ENCODE measurements at places on chromosomes 5 and 9. TPM values are rescaled to one million over a fixed set of nuclear protein-coding genes. Genes with fewer than 3 reads are reported as not detected.

PCDHB11 gene
- total RNA-seq = 2.4 TPM

PCDHGC4 gene
- 0.72 TPM for total RNA-seq

- DNase-seq = no peak
Measured at GRCh38 chr5:118611332-118611945, 376.9 kb downstream of the DTWD2 start.

GRCh38 chr5:93572608-93573353 is 8.2 kb downstream of the NR2F1-AS1 start:
- peak; percentile 84 for DNase-seq

DNA sequence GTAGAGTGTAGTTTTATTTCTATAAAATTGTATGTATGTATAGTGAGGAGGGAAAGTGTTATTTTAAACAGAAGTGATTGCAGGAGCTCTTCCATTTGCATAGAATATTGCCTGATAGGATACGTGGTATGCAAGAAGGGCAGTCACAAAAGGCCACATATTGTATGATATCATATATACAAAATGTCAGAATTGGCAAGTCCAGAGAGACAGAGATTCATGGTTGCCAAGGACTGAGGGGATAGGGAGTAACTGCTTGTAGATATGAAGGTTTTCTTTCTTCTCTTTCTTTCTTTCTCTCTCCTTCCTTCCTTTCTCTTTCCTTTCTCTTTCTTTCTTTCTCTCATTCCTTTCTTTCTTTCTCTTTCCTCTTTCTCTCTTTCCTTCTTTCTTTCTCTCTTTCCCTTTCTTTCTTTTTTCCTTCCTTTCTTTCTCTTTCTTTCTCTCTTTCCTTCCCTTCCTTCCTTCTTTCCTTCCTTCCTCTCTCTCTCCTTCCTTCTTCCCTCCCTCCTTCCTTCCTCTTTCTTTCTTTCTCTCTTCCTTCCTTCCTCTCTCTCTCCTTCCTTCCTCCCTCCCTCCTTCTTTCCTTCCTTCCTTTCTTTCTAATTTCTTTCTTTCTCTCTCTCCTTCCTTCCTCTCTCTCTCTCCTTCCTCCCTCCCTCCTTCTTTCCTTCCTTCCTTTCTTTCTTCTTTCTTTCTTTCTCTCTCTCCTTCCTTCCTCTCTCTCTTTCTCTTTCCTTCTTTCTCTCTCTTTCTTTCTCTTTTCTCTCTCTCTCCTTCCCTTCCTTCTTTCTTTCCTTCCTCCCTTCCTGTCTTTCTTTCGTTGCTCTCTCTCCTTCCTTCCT is 24.5 kb upstream of the WDR38 start:
- DNase-seq = no peak

TXNDC8 gene
- not detected for total RNA-seq

RPP25L gene
- total RNA-seq = 11.0 TPM

CTXN3 gene
- total RNA-seq = not detected

- no peak for DNase-seq
Measured at GRCh38 chr5:141560151-141560550, 58.6 kb downstream of the DIAPH1 start.

GRCh38 chr5:56080375-56081052 is 85.8 kb upstream of the IL6ST start:
- DNase-seq = no peak

GABRG2 gene
- total RNA-seq = not detected

DNA sequence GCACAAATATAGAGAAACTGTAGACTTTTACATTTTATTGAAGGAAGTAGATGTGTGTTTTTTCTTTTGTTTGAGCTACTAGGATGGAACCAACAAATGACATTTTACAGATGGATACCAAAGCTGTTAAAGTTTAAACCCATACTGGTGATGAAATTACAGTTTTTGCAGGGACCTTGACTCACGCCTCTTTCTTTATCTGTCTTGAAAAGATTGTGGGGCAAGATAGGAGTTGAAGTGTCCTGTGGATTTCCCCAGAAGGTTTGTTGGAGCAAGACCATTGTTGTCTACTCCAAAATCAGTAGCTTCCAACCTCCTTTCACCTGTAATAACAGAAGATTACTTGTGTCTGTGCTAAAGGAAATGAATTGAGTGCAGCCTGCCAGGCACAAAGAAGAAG is 4.1 kb upstream of the C5orf63 start:
- no peak for DNase-seq

DNA sequence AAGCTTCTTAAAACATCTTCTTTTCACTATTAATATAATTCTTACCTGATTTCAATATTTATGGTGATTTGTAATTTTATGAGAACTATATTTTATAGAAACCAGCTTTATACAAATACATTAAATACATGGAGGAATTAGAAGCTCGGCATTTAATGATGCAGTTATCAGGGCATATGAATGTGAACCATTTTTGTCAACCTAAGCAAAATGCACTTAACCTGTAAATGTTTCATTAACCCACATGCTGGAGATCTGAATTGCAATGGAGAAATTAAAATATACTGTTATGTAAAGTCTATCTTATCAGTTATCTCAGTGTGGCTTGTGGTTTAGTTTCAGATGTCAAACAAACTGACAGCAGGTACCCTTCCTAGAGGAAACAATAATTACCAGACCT is 63.2 kb upstream of the CDH12 start:
- no peak for DNase-seq

- DNase-seq = no peak
Measured at GRCh38 chr5:55902696-55903095, 51.5 kb downstream of the IL31RA start.

- peak; percentile 52 for DNase-seq
Measured at GRCh38 chr5:139644646-139645429, 3.3 kb upstream of the CXXC5 start.

DNA sequence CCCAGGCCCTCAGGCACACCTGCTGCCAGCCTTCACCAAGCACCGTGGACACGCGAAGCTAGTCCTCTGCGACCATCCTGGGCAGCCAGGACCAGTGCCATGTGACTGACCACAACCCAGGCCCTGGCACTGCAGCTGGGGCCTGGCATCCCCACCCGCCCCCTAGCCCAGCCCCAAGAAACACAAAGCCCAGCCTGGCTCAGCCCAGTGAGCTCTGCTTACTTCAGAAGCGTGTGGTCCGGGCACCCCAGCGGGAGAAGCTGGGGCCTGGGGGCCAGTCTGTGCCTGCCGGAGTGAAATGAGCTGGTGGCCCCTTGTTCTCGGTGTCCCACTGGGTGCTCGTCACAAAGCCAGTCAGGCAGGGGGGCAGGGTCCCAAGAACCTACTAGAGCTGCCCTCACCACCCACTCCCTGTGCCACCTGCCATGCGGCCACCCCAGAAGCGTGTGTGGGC is 87.9 kb downstream of the KCNT1 start:
- no peak for DNase-seq

DNA sequence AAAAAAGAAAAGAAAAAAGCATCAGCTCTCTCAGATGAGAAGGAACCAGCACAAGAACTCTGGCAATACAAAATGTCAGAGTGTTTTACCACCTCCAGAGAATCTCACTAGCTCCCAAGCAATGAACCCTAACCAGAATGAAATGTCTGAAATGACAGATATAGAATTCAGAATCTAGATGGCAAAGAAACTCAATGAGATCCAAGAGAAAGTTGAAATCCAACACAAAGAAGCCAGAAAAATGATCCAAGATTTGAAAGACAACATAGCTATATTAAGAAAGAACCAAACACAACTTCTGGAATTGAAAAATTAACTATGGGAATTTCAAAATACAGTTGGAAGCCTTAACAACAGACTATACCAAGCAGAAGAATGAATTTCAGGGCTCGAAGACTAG is 396.3 kb downstream of the PDE4D start:
- no peak for DNase-seq

- DNase-seq = no peak
Measured at GRCh38 chr9:114476891-114477469, 28.3 kb downstream of the WHRN start.

GRCh38 chr9:14349146-14349446 is 35.2 kb upstream of the NFIB start:
- DNase-seq = no peak

KCNV2 gene
- not detected for total RNA-seq

IRGM gene
- total RNA-seq = not detected

GRCh38 chr9:99371376-99371775 is 149.3 kb downstream of the SEC61B start:
- DNase-seq = no peak

NR2F1-AS1 gene
- total RNA-seq = 20.0 TPM

- DNase-seq = no peak
Measured at GRCh38 chr9:76651119-76651705, 113.0 kb upstream of the PCA3 start.

- no peak for DNase-seq
Measured at GRCh38 chr9:109599131-109599530, 101.0 kb upstream of the PTPN3 start.

GRCh38 chr9:113541019-113541900 is 77.7 kb downstream of the RGS3 start:
- no peak for DNase-seq

DNA sequence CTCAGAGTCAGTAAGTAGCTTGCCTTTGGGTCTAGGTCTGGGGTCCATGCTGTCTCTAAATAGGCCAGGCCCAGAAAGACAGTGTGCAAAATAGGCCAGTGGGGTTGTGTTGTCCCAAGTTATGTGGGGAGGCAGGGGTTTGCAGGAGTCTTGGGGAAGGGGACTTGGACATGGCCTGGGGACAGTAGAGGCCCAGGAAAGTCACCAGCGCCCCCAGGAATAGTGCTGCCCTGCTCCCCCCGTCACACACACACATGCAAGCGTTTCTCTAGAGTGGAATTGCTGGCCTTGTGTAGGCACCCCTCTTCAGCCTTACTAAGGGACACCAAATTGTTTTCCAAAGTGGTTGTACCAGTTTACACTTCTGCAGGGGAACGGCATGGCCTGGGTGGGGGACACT is 227.5 kb downstream of the PBX3 start:
- no peak for DNase-seq

DNA sequence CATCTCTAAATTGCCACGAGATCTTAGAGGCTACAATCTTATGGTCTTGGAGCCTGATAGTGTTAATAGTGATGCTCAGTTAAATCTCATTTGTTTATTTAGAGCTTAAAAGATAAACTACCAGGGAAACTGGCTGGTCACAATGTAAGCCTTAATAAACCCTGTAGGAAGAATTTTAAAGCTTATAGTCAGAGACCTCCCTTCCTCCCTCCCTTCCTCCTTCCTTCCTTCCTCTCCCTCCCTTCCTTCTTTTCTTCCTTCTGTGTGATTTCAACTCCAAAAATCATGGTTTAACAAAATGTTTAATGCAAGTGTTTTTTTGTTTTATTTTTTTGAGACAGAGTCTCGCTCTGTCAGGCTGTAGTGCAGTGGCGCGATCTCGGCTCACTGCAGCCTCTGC is 14.9 kb upstream of the FAM240B start:
- DNase-seq = no peak

- DNase-seq = no peak
Measured at GRCh38 chr9:130535818-130536521, 43.4 kb upstream of the FUBP3 start.

DNA sequence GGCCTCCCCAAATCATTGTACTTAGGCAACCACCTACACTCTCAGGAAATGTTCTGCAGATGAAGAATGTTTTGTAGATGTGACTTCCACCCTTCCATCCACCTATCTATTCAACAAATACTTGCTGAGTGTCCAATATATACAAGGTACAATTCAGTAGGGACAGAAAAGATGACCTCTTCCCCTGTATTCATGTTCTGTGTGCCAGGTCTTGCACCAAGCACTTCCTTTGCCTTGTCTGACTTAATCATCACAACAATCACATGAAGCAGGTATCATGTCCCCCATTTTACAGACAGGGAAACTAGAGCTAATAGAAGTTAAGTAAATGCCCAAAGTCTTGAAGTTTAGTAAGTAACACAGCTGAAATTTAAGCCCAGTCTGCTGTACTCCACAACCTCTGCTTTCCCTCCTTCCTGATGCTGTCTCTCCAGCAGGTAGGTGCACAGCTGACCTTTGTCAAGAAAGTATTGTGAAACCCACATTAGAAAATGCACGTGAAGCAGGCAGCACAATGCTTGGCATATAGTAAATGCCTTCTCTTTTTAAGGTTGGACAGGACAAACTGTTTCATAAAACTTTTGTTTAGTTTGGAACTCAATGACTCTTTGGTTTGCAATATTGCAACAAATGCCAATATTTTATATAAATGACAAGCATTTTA is 296.5 kb downstream of the DEPDC1B start:
- DNase-seq = no peak

GRCh38 chr5:98581112-98581997 is 192.1 kb upstream of the RGMB start:
- no peak for DNase-seq

FOXI1 gene
- total RNA-seq = not detected
